Femur (tissue), 1 donor: ENCODE measurements at places on chromosomes 4 and X.

GRCh38 chr4:44494810-44495701, 46.4 kb upstream of the KCTD8 start:
- DNase-seq: no peak

- DNase-seq: peak; percentile 77
Observed at GRCh38 chr4:118034053-118034785, at the start of gene NDST3. TSS of gene NDST3 (plus strand) at chr4:118034486. CDS start at chr4:118053911, 19,425 bp downstream.

DNA sequence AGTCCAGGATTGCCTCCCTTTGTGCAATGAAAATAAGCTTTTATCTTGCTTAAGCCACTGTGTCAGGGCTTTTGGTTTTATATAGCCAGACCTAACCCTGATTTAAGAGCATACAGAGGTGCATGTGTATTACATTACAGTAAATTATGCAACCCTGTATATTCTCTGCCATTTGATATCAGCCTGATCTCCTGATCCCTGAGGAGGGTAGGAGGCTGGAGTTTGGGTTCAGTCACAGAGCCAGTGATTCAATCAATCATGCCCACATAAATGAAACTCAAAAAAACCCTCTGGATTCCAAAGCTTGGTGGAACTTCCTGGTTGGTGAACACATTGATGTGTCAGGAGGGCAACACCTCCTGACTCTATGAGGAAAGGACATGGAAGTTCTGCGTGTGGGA, 7.3 kb upstream of the KLHL8 start:
- no peak for DNase-seq

DNA sequence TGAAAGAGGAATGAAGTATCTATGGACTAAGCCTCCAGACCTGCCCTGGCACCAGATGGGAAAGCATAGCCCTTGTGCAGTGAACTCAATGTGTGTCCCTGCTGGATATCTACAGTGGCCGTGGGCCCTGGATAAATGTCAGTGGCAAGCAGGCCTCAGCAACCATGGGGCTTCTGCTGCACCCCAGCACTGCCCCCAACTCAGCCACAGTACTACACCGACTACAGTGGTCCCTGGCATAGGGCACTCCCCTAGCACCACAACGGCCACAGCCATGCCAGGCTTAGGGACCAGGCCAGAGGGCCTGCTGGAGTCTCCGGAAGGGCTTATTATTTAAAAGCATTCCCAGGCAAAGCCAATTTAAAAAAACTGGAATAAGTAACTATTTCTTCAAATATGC, 459.1 kb downstream of the SH2D1A start:
- DNase-seq: no peak

DNA sequence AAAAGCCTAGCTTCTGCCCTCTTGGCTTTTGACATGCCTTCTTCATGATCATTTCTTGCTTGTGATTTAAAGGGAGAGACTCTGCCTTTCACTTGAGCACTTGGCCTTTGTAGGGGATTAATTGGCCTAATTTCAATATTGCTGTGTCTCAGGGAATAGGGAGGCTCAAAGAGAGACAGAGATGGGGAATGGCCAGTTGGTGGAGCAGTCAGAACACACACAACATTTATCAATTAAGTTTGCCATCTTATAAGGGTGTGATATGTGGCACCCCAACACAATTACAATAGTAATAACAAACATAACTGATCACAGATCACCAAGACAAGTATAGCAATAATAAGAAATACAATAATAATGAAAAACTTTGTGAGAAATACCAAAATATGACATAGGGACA, 122.5 kb upstream of the VCX start:
- no peak for DNase-seq

DNA sequence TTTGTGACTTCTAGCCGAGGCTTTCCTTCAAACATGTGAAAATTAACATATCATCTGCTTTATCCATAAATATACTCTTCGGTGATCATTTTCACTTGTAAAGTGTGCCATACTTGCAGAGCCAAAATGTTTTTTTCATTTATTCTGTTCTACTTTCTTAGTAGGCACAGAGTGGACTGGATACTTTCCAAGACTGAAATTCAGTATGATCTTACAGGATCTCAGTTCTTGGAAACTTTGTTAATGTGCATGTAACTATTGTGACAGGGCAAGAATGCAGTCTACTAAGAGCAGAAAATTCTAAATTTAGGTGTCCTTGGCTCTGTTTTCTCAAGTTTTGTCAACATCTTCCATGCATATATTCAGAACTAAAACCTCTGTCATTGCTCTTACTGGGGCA, 284.9 kb downstream of the TEX13A start:
- no peak for DNase-seq

DNA sequence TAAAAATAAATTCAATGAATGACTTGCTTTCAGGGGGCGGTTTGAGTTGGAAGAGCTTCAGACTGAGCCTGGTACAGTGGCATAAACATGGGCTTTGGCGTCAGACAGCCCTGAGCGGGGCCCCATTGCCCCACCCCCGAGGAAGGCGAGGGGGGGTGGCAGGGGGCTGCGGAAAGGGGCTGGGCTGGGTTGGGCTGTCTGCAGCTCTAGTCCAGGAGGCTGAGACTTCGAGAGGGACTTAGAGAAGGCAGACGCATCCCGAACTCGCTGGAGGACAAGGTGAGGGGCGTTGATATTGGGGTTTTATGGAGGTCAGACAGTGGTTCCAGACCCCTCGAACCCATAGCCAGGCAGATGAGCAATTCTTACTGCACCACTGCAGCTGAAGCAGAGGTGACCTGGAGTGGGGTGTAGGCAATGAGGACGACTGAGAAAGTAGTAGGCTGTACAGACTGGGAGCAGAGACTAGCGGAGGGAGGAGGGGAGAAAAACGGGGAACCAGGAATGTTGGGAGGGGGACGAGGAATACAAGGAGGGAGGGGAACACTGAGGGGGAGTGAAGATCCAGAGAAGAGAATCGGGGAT, at the start of gene MAGED2:
TSS of gene MAGED2 (plus strand) at position 222 of the 585 bp plus-strand sequence. CDS start 1,587 bp downstream, outside the sequence.
- DNase-seq: peak; percentile 82

DNA sequence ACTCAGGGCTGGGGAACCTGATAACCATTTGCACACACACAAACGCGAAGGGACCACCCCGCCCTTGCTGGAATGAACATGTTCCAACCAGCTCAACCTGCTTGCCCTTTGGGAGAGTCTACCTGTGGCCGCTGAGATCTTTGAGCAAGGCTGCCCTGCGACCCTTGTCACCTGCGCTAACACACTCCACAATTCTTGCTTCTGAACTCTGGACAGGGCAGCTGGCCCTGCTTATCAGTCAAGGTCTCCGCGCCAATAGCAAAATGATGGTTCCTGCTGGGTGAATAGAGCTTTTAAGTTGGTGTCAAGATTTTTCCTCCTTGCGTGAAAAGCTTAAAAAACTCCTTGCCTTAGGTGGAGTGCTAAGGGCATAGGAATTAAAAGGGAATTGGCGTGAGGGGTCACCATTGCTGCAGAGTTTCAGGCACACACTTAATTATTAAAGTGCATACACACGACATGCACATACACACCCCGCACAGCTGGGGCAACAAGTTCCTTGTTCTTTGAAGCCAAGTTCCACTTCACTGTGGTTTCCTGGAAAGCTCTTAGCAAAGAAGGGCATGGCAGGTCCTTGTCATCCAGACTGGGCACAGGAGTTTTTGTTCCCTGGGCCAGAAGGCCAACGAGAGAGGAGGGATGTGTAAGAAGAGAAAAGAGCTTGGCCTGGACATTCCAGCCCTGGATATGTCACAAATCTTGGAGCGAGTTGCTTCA, 207.7 kb downstream of the STIM2 start:
- no peak for DNase-seq

DNA sequence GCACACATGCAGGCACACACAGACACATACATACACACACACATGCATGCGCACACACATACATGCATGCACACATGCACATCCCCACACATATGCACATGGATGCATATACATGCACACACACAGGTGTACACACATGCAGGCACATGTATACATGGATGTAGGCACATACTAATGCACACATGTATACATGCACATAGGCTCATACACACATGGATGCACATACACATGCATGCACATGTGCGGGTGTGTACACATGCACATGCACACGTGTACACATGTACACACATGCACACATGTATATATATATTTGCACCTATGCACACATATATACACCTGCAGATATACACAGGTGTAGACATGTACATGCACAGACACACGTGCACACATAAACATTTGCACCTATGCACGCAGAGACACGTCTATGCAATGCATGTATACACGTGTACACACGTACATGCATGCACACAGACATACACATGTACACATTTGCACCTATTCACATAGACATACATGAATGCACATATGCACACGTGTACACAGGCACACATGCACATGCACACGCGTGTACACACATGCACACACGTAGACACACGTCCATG, 4.0 kb downstream of the PLCXD1 start:
- DNase-seq: no peak

- no peak for DNase-seq
Observed at GRCh38 chrX:53133400-53133799, 39.5 kb downstream of the KANTR start.

- no peak for DNase-seq
Observed at GRCh38 chr4:162535121-162535520, 371.3 kb upstream of the FSTL5 start.

DNA sequence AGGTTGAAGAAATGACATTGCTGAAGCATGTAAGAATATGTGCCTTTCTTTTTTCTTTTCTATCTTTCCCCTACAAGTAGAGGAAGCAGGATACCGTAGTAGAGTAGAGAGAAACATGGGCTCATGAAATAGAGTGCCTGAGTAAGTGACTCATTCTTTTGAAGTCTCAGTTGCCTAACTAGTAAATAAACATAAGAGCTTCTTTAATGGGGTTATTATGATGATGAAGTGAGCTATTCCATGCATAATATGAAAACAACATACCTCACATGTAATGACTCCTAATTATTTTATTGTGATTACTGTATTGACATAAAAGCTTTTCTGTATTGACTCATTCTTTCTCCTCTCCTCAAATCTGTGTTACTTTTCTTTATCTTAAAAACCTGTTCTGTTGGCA, 1538.2 kb downstream of the TECRL start:
- DNase-seq: no peak

GRCh38 chrX:139974471-139974870, 9.2 kb upstream of the CXorf66 start:
- DNase-seq: no peak

DNA sequence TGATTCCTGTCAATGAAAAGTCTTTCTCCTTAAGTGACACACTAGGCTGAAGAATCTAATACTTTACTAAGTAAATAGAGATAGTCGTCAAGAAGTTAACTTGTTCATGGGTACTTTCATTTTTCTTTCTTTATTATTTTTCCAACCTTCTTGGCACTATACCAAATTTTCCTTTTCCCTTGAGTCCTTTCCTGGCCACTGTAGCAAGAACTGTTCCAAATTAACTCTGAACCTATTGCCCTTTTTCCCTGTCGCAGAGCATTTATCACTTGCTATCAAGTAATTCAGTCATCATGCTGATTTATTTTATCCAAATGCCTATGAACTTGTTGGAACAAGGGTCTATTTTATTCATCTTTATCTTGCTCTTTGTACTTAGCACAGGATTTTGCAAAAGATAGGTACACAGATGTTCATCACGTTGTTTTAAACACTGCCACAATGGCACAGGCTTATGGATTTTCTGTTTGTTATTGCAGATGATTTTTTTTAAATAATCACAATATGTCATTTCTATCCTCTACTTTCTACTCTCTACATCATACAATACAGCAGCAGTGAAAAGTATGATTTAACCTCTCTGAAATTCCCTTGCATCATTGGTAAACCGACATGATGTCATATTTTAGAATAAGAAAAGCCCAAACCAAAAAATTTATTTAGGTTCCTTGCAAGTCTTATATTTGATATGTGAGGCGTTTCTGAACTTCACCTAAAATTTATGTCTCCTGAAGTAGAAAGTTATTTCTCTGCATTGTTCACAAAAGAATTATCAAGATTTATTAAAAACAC, 2352.3 kb downstream of the PCDH7 start:
- DNase-seq: no peak

DNA sequence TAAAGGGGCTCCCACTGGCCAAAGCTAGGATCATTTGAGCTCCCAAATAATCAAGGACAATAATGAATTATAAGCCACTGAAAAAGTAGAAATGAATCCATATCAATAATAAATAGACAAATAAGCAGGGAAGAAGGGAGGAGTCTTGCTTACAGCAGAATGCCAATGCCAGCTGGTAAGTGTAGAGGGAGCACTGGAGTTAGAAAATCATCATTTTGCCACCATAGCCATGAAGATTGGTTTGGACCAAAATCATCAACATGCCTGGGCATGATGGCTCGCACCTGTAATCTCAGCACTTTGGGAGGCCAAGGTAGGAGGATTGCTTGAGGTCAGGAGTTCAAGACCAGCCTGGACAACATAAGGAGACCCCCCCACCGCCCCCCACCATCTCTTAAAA, 20.4 kb upstream of the SH3KBP1 start:
- no peak for DNase-seq

DNA sequence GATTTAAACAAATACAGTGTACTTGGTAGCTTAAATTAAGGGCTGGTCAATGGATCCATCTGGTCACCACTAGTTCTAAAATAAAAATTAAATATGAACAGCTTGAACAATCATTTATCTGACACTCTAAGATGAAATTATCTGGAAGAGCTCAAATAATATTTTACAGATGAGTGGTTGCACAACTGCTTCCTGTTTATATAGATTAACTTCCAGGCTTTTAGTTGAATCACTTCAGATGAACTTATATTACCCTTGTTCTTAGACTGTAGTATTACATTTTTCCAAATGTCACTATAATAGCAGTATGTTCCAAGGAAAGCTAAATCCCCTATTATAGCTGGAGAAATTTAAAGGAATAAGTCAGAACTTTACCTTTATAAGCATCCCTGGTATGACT, 92.4 kb upstream of the SMIM10 start:
- no peak for DNase-seq

DNA sequence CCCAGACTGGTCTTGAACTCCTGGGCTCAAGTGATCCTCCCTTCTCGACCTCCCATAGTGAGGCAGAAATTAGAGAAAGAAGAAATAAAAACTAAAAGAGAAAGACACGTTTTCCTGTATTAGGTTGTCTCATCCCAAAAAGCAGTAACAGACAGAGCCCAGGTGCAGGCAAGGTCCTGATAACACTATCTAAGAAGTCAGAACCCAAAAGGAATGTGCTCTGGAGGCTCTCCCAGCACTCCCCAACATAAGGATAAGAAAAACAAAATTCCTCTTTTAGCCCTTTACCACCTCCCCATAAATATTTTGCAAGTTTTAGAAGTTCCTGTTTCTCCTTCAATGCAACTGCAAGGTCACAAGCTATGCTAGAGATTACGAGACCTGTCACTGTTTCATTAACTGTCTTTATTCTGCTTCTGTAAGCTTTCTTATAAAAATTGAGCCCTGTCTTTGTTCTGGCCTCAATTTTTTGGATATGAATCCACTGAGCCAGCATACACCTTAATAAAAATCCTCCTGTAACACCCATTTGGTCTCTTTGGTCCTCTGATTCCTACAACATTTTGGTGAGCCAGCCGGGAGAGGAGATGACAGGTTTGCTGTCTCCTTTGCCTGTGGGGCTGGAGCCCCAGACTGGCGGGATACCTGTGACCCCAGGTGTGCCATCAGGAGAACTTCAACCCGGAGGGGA, 25.9 kb downstream of the LIAS start:
- no peak for DNase-seq

- DNase-seq: no peak
Observed at GRCh38 chr4:161856711-161857326, 307.0 kb downstream of the FSTL5 start.

GRCh38 chrX:13894888-13895565, 78.1 kb upstream of the GPM6B start:
- no peak for DNase-seq
